ENCODE measurements at places on chromosomes 16 and 17.

GRCh38 chr16:75208242-75208825 lies 1.4 kb upstream of the CTRB2 start:
- no peak for DNase-seq

DNA sequence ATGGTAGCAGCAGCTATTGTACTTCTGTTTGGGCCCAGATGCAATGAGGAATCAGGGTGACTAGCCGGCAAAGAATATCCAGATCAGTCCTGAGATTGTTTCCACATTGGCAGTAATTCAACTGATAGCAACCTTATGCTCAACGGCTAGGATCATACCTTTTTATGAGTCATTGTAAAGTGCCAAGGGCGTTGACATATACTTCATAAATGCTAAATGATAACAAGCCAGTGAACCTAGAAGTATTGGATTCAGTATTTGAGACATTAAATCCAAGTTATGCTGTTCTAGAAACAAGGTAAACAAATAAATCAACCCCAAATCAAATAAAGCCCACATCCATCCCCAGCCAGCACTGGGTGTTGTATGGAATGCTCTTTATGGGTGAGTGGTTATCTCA lies 207.1 kb upstream of the ZFHX3 start:
- DNase-seq, result no peak

DNA sequence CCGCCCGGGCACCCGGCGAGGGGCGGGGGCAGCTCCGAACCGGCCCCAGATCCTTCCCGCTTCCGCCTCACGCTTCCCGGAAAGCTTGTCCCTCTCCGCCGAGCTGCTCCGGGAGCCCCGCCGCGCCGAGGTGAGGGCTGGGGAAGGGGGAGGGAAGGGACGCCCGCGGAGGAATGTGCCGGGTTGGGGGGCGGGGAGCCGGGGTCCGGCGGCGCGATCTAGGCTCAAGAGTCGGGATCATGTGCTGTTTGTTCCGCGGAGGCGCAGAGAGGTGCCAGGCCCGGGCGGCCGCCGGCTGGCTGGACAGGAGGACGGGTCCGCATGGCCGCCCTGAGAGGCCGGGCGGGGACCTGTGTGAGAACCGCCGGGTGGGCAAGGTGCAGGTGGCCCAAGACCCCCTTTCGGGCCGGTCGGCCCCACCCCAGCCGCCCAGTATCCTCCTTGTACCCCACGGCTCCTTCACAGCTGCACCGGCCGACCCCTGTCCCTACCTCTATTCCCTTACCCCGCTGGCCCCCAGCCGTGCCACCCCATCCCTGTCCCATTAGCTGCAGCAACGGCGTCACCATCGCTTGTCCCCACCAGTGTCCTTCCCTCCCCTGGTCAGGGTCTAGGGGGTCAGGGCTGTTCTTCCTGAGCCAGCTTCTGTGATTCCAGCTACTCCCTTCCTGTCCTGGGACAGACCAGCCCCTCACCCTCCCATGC lies 429 bp downstream of the KIF1C start:
- DNase-seq, result peak; percentile 10

- DNase-seq, result no peak
Measured at GRCh38 chr16:81097230-81097629, 1.0 kb upstream of the GCSH start.
